Muscle of leg (tissue), 16 donors: ENCODE measurements at places on chromosomes 16 and 17. TPM values are rescaled to one million over a fixed set of nuclear protein-coding genes. Genes with fewer than 3 reads are reported as not detected.

SRCAP gene
- 7.9 TPM for total RNA-seq

MT4 gene
- total RNA-seq, result not detected

RNF227 gene
- total RNA-seq, result 3.0 TPM

KIF2B gene
- total RNA-seq, result not detected

TOX3 gene
- 0.44 TPM for total RNA-seq

- no peak for DNase-seq
- H3K4me3 ChIP-seq, result no peak overlapping the region
- H3K27me3 ChIP-seq, result peaks cover 3% of the 10 kb centered on the region
- no peak overlapping the region for H3K27ac ChIP-seq
Observed at GRCh38 chr16:54489225-54490111, 202.9 kb upstream of the IRX3 start.

DNA sequence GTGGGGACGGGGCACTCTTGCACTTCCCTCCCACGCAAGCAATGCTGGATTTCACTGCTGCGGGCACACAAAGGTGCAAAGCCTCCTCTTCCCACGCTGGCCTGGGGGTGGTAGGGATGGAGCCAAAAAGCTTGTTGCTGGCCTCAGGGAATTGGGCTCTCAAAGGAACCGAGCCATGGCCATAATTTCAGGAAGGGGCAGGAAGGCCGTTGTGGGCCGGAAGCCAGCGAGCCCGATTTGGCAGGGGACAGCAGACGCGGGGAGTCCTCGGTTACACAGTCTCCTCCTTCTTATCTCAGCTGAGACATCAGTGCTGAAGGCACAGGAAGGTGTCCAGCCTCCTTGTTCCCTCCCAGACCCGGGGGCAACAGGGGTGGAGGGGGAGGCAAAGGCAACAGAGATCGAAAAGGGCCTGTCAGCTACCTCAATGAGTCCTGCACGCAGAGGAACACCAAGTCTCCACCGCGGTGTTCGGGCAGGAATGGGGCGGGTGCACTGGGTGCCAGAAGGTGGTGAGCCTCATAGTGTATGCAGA, 59.5 kb downstream of the SLFN11 start:
- peaks cover 19% of the 10 kb centered on the region for H3K27me3 ChIP-seq
- no peak for DNase-seq
- H3K36me3 ChIP-seq, result no peaks in the 10 kb centered on the region
- H3K4me3 ChIP-seq, result peak overlapping the region; percentile 16
- H3K4me1 ChIP-seq, result peaks cover 10% of the 10 kb centered on the region

DNA sequence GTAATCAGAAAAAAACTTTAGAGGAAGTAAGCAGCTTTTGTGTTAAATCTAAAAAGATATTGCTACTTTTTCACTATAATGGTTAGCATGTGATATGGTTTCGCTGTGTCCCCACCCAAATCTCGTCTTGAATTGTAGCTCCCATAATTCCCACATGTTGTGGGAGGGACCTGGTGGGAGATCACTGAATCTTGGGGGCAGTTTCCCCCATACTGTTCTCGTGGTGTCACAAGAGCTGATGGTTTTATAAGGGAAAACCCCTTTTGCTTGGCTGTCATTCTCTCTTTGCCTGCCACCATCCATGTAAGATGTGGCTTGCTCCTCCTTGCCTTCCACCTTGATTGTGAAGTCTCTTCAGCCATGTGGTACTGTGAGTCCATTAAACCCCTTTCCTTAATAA, 117.1 kb downstream of the KCNJ2 start:
- H3K4me3 ChIP-seq, result no peak overlapping the region
- H3K27ac ChIP-seq, result no peak overlapping the region
- H3K4me1 ChIP-seq, result no peaks in the 10 kb centered on the region

DNA sequence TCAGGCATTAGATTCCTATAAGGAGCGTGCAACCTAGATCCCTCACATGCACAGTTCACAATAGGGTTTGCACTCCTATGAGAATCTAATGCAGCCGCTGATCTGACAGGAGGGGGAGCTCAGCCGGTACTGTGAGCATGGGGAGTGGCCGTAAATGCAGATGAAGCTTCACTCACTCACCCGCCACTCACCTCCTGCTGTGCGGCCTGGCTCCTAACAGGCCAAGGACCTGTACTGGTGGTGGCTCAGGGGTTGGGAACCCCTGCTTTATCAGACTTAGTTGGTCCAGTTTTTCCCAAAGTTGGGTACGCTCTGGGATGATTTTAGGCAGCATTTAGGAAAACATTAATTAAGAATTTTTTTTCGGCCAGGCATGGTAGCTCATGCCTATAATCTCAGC, 103.8 kb downstream of the MARF1 start:
- no peaks in the 10 kb centered on the region for H3K27me3 ChIP-seq
- no peaks in the 10 kb centered on the region for H3K36me3 ChIP-seq
- H3K4me1 ChIP-seq, result no peaks in the 10 kb centered on the region
- no peak overlapping the region for H3K27ac ChIP-seq
